Left ventricle myocardium inferior (tissue), 1 donor: ENCODE measurements at places on chromosomes 3 and 15.

GRCh38 chr3:30548600-30548999 is 57.8 kb upstream of the TGFBR2 start:
- H3K27ac ChIP-seq: peak overlapping the region; percentile 64
- H3K4me3 ChIP-seq: no peak overlapping the region
- H3K27me3 ChIP-seq: no peaks in the 10 kb centered on the region
- H3K36me3 ChIP-seq: no peaks in the 10 kb centered on the region
- no peak for DNase-seq
- peaks cover 38% of the 10 kb centered on the region for H3K4me1 ChIP-seq

DNA sequence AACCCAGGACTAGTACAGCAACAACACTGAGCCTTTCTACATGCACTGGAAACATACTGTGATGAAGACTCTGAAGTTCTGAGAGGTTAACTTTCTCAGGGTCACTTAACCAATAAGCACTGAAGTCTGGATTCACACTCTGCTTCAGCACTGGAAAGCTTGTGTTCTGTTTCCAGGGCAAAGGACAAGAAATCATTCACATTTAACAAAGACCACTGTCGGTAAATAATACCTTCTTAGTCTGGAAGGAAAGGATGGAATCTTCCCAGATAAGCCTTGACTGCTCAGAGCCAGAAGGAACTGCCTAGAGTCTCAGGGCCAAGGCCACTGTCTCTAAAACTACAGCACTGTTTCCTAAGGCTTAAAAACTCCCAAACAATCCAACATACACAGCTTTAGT is 4.3 kb upstream of the GLYCTK start:
- H3K4me1 ChIP-seq: peaks cover 48% of the 10 kb centered on the region
- H3K27ac ChIP-seq: no peak overlapping the region
- no peaks in the 10 kb centered on the region for H3K36me3 ChIP-seq
- H3K27me3 ChIP-seq: no peaks in the 10 kb centered on the region
- DNase-seq: no peak
- no peak overlapping the region for H3K4me3 ChIP-seq

DNA sequence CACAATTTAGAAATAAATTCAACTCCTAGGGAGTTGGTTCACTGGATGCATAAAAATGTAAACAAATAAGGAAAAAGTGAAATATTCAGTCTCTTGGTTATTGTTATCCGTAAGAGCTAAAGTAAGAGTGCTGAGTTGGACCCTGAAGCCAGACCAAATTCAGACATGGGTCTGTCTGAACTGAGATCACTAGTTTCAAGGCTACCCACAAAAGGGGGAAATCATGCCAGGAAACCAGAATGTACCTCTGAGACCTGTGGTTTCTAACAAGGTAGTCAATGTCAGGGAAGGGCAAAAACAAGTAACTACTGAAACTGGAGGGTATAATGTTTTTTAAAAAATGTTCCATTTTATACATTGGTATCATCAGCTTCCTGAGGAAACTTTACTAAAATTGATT is 35.2 kb upstream of the GOLGA6L2 start:
- H3K27ac ChIP-seq: no peak overlapping the region
- H3K27me3 ChIP-seq: no peaks in the 10 kb centered on the region
- H3K36me3 ChIP-seq: no peaks in the 10 kb centered on the region
- H3K4me1 ChIP-seq: peaks cover 13% of the 10 kb centered on the region
- H3K4me3 ChIP-seq: no peak overlapping the region

- peak overlapping the region; percentile 97 for H3K27ac ChIP-seq
- H3K36me3 ChIP-seq: peaks cover 42% of the 10 kb centered on the region
- peak overlapping the region; percentile 88 for H3K4me3 ChIP-seq
- H3K4me1 ChIP-seq: peaks cover 65% of the 10 kb centered on the region
- no peaks in the 10 kb centered on the region for H3K27me3 ChIP-seq
- DNase-seq: no peak
Observed at GRCh38 chr3:184336547-184337398, 627 bp upstream of the FAM131A start.

GRCh38 chr3:71759401-71759800 is 5.7 kb downstream of the GPR27 start:
- no peaks in the 10 kb centered on the region for H3K36me3 ChIP-seq
- no peak overlapping the region for H3K4me3 ChIP-seq
- no peak for DNase-seq
- H3K27me3 ChIP-seq: peaks cover 73% of the 10 kb centered on the region
- no peak overlapping the region for H3K27ac ChIP-seq

- H3K27ac ChIP-seq: no peak overlapping the region
- no peak for DNase-seq
- no peaks in the 10 kb centered on the region for H3K27me3 ChIP-seq
- H3K4me3 ChIP-seq: no peak overlapping the region
- peaks cover 99% of the 10 kb centered on the region for H3K4me1 ChIP-seq
Observed at GRCh38 chr15:77386626-77387025, 33.3 kb downstream of the PEAK1 start.

GRCh38 chr3:122014741-122015140 is 7.3 kb downstream of the ILDR1 start:
- no peak for DNase-seq
- H3K27me3 ChIP-seq: peaks cover 9% of the 10 kb centered on the region
- H3K4me1 ChIP-seq: no peaks in the 10 kb centered on the region
- no peak overlapping the region for H3K27ac ChIP-seq
- H3K4me3 ChIP-seq: no peak overlapping the region

DNA sequence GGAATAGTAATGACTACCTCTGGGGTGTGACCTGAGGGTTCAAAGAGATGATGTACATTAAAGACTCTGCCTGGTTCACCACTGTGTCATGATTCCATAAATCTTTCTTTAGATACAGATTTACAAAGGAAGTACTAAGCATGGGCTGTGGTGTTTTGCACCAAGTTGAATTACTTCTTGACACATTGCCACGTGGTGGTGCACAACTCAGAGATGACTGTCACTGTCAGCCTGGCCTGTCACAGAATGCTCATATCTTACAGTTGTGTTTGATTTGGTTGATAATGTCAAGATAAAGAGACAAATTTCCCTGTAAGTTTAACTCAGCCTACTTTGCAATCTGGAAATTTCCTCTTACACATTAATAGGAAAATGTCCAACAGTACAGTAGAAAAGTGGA is 3.2 kb downstream of the CTDSPL start:
- H3K4me1 ChIP-seq: peaks cover 50% of the 10 kb centered on the region
- no peak overlapping the region for H3K4me3 ChIP-seq
- no peak for DNase-seq
- H3K27ac ChIP-seq: peak overlapping the region; percentile 90
- no peaks in the 10 kb centered on the region for H3K36me3 ChIP-seq

DNA sequence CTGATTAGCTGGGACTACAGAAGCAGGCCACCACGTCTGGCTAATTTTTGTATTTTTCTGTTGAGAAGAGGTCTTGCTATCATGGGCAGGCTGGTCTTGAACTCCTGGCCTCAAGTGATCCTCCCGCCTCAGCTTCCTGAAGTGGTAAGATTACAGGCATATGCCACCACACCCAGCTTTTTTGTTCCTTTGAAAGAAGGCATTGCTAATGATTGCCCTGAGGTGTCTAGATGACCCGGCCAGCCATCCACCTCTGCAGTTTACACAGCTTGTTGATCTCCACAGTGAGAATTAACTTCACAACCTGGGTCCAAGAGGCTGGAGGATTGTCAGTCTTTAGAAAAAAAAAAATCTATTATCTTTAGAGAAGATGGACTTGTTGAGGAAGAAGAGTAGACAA is 58.7 kb downstream of the SMAD3 start:
- H3K4me1 ChIP-seq: peaks cover 89% of the 10 kb centered on the region
- no peak overlapping the region for H3K4me3 ChIP-seq
- peak overlapping the region; percentile 96 for H3K27ac ChIP-seq
- no peak for DNase-seq
- no peaks in the 10 kb centered on the region for H3K36me3 ChIP-seq
- H3K27me3 ChIP-seq: no peaks in the 10 kb centered on the region

DNA sequence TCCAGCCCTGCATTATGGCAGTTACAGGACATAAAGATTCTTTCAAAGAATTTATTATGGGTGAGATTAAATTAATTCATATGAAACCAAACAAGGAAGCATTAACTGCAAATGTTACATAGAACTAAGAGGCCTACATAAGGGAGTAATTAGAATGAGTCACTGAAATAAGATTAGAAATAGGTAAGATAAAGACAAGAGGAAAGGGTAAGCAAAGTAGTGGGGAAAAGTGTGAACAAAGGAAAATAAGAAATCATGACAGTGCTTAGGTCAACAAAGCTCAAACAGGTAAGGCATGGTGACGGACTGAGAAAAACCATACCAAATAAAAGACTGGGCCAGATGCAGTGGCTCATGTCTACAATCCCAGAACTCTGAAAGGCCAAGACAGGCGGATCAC is 74.3 kb downstream of the SETD2 start:
- peaks cover 55% of the 10 kb centered on the region for H3K36me3 ChIP-seq
- H3K27ac ChIP-seq: no peak overlapping the region
- no peak for DNase-seq

- H3K4me3 ChIP-seq: no peak overlapping the region
- peak overlapping the region; percentile 42 for H3K27ac ChIP-seq
- H3K27me3 ChIP-seq: no peaks in the 10 kb centered on the region
- no peaks in the 10 kb centered on the region for H3K36me3 ChIP-seq
- peaks cover 54% of the 10 kb centered on the region for H3K4me1 ChIP-seq
Observed at GRCh38 chr15:63238796-63239195, 38.6 kb upstream of the APH1B start.

DNA sequence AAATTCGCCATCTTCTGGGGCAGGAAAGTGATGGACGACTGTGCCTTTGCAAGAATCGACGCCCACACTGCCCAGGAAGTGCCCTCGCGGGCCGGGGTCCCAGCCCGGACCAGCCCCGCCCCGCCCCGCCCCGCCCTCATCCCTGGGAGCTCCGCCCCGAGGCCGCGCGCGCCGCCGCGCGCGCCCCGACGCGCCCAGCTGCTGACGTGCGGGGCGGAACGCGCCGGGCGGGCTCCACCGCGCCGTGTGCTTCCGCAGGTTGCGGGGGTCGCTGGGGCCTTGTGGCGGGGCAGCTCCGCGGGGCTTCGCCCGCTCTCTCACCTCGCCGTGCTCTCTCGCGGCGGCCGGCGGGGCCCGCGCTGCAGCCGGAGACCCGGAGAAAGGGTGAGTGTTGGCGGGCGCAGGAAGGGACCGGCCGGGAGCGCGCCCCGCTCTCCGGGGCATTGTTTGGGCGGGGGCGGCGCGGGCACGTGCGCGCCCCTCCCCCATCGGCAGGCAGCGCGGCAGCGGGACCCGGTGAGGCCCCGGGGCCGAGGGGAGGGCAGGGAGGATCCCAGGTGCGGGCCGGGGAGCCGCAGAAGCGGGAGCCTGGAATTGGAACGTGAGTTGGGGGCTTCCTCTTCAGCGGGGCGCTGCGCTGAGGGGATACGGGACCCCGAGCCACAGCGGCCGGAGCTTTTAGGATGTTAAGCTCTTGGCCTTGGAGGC is at the start of gene YEATS2:
YEATS2 (plus strand) TSS at position 188 of the 708 bp plus-strand sequence. CDS start 17,366 bp downstream, outside the sequence.
- DNase-seq: peak; percentile 59
- no peaks in the 10 kb centered on the region for H3K27me3 ChIP-seq
- H3K4me3 ChIP-seq: peak within 1 kb of the TSS; percentile 94
- H3K4me1 ChIP-seq: peaks cover 41% of the 10 kb centered on the region
- H3K27ac ChIP-seq: peak within 1 kb of the TSS; percentile 97
- H3K36me3 ChIP-seq: peaks cover 7% of the 10 kb centered on the region

GRCh38 chr3:94028093-94028837 is at the start of gene STX19:
Gene STX19 (minus strand): TSS chr3:94028597. CDS start chr3:94015269, 13,328 bp downstream.
- H3K27me3 ChIP-seq: no peaks in the 10 kb centered on the region
- H3K27ac ChIP-seq: no peak within 1 kb of the TSS
- peaks cover 8% of the 10 kb centered on the region for H3K4me1 ChIP-seq

DNA sequence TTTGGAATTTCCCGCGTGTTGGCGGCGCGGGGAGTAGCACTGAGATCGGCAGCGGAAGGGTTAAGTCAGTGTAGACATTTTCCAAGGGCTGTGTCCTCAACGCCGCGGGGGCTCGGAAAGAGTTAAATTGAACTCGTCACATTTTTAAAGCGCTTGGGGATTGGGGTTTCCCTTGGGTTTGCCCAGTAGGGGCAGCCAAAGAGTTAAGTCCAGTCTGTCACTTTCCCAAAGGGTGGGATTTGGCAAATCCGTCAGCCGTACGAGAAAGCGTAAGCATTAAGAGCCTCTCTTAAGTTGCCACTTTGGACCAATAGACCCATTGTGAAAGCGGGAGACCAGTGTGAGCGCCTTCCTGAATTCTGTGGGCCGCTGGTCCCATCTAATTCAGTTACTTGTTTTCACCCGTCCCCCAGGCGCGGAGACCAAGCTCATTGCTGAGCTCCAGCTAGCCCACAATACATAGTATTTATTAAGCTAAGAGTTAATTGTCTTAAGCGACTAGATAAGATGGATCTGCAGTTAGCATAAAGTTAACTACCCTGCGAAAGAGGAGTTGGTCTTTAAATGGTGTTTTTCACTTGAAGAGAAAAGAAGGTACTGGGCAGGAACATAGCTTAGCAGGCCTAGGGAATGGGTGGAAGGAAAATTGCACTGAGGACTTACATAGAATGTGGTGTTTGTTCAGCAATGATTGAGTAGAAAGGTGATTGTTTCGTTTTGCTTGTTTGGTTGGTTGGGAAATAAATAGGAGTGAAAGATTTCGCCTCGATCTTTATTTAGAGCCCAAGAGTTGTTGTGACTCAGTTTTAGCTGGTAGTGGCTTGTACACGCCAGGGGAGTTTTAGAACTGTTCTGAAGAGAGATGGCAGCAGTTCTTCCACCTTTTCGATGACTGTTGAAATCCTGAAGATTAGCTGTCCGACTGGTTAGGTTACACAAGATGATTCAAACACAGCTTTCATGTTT is 932 bp downstream of the ARL8B start:
- peak; percentile 19 for DNase-seq
- H3K36me3 ChIP-seq: no peaks in the 10 kb centered on the region
- H3K27ac ChIP-seq: peak overlapping the region; percentile 95
- H3K4me1 ChIP-seq: peaks cover 56% of the 10 kb centered on the region
- no peaks in the 10 kb centered on the region for H3K27me3 ChIP-seq
- H3K4me3 ChIP-seq: peak overlapping the region; percentile 100

DNA sequence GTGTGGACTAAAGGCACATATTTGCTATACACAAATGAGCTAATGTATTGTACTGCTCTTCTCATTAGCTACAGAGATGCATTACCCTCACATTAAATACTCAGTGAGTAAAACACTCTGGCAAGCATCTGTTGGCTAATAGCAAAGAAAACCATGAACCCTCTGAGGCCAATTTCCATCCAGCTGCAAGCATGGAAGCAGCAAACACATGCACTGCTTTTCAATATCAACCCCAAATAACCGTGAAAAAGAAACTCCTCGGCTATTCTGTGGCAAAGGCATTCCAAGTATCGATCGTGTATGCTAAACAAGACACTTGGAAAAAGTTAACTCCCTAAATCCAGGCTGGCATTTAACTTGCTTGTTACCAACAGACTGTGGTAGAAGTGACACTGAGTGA is 67.0 kb downstream of the PEAK1 start:
- no peaks in the 10 kb centered on the region for H3K27me3 ChIP-seq
- H3K36me3 ChIP-seq: no peaks in the 10 kb centered on the region
- peaks cover 57% of the 10 kb centered on the region for H3K4me1 ChIP-seq

GRCh38 chr3:12138044-12138443 is 20.7 kb downstream of the TIMP4 start:
- no peak for DNase-seq
- H3K27me3 ChIP-seq: peaks cover 5% of the 10 kb centered on the region
- peak overlapping the region; percentile 79 for H3K27ac ChIP-seq
- no peak overlapping the region for H3K4me3 ChIP-seq
- H3K36me3 ChIP-seq: no peaks in the 10 kb centered on the region
- H3K4me1 ChIP-seq: peaks cover 60% of the 10 kb centered on the region
